ENCODE measurements at places on chromosomes 16 and 17.

DNA sequence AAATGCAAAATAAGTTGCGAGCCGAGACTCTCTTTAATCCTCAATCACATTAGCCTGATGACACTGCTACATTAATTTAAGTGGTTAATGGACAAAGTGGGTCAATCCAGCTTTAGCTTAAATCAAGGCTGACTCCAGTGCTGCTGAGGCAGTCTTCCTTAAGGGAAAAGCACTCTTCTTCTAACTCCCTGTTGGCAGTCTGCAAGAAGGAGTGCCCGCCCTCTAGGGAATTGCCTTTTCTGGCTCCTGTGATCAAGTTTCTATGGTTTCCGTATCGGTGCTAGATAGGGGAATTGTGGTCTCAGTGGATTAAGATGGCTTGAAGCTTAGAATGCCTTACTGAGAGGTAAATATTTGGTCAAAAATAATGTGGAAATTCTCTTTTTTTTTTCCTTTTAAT is 41.0 kb downstream of the HS3ST3B1 start:
- no peak for DNase-seq

DNA sequence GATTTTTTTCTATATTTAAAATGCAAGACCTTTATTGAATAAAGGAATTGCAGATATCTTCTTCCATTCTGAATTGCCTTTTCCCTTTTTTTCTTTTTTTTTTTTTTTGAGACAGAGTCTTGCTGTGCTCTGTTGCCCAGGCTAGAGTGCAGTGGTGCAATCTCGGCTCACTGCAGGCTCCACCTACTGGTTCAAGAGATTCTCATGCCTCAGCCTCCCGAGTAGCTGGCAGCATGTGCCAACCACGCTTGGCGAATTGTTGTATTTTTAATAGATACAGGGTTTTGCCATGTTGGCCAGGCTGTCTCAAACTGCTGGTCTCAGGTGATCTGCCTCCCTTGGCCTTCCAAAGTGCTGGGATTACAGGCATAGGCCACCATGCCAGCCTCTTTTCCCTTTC is 151.5 kb downstream of the CEP112 start:
- DNase-seq, result no peak

DNA sequence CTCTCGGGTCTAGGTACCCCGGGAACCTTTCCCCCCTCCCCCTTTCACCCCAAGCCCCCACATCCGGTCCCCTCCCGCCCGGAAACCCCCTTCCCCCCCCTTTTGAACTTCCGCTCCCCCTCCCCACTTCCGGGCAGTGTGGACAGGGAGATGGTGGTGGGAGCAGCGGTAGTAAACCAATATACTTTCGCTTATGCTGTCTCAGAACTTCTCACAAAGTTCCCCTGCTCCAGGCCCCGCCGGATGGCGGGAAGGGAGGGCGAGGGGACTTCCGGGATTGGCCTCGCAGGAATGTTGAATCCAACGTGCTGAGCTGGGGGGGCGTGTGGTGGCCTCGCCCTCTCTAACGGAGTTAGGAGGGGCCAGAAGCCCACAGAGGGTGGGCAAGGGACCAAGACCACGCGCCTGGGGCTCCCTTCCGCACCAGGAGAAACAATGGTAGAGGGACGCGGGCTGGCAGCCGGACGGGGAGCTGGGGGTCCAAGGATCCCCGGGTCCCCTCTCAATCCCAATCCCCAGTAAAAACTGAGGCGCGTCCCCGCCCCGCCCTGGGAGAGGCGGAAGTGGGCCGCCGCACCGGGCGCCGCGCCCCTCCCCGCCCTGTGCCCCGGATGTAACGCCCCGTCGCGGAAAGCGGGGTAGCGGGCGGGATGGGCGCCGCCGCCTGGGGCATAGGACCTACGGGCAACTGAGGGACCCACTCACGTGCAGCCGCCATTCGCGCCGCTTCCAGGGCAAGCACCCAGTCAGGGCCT is 742 bp downstream of the PFN1 start:
- DNase-seq, result no peak

GRCh38 chr16:85234310-85235204 is 122.3 kb upstream of the CIBAR2 start:
- no peak for DNase-seq

DNA sequence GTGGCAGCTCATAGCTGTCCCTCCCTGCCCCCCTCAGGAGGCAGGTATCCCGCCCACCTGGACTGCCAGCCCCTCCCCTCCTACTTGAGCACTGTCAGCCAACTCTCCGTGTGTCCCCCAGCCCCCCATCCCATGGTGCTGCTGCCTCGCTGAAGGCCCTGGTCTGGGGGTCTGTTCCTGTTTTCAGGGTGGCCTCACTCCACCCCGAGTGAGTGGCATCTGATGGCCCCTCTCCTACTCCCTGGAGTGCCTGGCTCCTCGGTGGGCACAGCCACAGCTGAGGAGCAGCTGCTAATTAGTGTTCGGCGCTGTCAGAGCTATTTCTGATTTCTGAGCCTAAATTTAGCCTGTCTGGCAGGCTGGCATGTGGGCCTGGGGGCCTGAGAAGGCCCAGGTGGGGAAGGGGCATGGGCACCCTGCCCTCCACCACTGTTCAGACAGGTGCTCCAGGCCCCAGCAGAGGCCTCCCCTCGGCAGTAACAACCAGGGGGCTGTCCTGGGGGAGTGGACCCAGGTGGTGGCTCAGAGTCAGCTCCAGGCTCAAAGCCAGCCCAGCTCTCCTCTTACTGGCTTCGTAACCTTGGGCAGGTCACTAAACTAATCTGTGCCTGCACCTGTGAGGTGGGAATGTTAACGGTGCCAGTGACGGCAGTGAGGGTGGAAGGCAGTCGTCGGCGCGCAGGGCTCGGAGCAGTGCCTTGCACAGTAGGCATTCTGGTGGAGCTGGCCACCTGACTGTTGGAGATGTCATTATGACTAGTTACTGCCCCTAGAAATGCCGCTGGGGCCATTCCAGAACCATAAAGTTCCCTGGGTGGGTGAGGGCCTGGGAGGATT is 6.5 kb downstream of the FMNL1 start:
- DNase-seq, result no peak

DNA sequence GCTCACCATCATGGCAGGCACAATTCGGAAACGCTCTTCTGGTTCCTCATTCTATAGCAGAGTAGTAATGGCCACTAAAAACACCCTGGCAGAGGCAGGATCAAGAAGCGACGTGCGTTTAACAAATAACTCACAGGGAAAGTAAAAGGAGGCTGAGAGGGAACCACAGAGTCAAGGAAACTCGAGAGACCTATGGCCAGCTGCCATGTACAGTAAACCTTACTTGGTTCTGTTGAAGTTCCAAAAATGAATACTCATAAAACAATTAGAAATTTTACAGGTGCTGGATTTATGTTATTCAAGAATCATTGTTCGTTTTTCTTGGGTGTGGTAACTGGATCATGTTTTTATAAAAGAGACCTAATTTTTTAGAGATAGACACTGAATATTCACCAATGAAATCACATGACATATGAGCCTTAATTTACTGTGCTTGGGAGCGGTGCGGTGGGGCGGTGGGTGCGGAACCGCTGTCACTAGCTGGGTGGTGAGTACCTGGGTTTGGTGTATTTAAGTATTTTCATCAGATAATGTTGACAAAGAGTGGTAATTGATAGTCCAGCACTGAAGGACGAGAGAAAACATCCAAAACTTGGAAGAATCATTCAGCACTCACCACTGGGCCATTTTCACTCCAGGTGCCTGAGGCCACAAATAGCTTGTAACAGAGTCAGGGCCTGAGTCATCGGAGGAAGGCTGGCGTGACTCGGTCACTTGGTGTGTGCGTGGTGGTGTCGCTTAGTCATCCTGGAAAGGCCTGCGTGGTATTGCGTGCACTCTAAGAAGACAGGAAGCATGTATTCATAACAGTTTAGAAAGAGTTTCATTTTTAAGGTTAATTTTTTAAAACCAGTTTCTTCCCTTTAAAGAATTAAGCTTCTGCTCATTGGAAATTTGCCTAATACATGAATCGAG is 135.4 kb upstream of the CHMP6 start:
- DNase-seq, result no peak

DNA sequence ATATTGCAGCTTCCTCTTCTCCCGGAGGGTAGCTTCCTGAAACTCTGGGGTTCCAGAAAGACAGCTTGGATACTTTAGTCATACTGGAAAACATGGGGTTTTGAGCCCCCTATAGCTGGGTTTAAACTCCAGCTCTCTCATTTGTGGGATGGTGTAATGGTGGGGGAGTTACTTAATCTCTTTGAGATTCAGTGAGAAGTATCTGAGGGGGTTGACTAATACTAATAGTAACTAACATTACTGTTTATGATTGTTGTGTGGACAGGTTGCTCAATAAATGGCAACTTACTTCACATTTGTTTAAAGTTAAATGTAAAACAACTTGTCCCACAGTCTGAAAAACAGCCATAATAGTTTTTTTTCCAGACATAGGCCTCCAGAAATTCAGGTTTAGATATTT is 5.1 kb upstream of the SUZ12 start:
- DNase-seq, result no peak

GRCh38 chr16:55981557-55981956 is 106.4 kb upstream of the CES5A start:
- DNase-seq, result no peak

DNA sequence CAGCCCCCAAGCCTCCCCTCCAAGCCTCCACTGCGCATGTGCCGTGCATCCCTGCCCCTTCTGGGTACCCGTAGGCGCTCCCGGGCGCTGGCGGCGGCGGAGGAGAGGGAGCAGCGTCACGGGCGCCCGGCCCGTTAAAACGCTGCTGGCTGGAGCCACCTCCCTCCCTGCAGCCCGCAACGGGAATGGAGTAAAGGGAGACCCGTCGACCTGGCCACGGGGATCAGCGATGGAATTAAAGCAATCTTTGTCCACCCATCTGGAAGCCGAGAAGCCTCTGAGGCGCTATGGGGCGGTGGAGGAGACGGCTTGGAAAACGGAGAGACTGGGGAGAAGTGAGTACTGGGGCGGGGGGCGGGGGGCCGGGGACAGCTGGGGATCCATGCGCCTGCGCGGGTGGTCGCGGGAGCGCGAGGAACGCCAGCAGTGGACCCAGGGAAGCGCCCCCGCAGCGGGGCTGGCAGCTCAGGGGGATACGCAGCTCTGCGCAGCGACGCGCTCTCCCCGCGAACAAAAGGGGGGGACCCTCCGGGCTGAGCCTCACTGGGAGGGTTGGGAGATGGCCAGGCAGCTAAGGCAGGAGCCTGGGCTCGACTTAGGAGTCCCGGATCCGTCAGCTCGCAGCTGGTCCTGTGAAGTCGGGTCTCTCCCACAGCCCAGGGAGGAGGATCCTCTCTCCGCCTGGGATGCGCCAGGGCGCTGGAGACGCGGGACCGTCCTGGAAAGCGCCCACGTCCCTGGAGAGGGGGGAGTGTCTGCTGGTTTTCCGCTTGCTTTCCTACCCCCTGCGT is at the start of gene BMERB1:
BMERB1 (plus strand) TSS at position 164 of the 791 bp plus-strand sequence; CDS start at position 230, 66 bp downstream.
- DNase-seq, result no peak

- no peak for DNase-seq
Measured at GRCh38 chr17:48198950-48199541, 91.5 kb downstream of the SNX11 start.

- no peak for DNase-seq
Measured at GRCh38 chr17:164303-165235, 16.9 kb downstream of the DOC2B start.

- no peak for DNase-seq
Measured at GRCh38 chr16:3578121-3578520, 918 bp upstream of the NLRC3 start.

GRCh38 chr16:68902003-68902968 is 59.0 kb downstream of the TANGO6 start:
- no peak for DNase-seq

- DNase-seq, result no peak
Measured at GRCh38 chr17:15261802-15262290, 3.3 kb downstream of the PMP22 start.

GRCh38 chr16:72787130-72787513 is 260.8 kb downstream of the ZFHX3 start:
- no peak for DNase-seq

GRCh38 chr17:79752175-79752574 is 21.4 kb downstream of the ENPP7 start:
- DNase-seq, result no peak

DNA sequence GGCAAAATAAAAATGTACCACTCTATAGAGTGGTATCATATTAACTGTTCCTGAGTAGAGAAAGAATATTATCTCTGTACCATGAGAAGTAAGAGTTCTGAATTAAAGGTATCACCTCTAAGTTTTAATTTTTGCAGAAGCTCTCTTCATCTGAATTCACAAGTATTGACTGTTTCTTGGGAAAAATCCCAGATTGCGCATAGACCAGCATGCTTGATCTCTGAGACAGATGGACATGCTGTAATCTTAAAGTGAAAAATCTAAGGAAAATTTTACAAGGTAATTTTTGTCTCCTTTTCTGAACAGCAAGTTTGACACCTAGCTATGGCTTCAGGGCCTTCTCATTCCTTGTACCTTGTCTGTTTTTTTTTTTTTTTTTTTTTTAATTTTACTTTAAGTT is 1050.7 kb upstream of the RBFOX1 start:
- DNase-seq, result no peak

GRCh38 chr16:89420204-89420603 is 70.2 kb downstream of the ANKRD11 start:
- no peak for DNase-seq

DNA sequence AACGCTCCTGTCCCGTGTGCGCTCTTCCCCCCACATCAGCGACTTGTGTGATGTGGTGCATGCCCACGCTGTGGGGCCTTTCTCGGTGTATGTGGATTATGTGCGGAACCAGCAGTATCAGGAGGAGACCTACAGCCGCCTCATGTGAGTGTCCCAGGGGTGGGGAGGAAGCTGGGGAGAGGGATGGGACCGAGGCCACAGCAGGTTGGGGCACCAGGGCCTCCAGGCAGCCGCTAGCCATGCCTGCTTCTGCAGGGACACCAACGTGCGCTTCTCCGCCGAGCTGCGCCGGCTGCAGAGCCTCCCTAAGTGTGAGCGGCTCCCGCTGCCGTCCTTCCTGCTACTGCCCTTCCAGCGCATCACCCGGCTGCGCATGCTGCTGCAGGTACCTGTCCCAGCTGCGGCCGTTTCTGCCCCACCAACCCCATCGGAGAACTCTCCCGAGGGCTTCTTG is 5.8 kb downstream of the ARHGEF15 start:
- DNase-seq, result no peak
